Left cardiac atrium (tissue), 4 donors: ENCODE measurements at places on chromosomes 2 and 18.
A peak's percentile ranks its signal among the peaks of the same experiment; 100 is the strongest.

- peak; percentile 25 for DNase-seq
Measured at GRCh38 chr2:162113776-162114168, 38.3 kb downstream of the GCG start.

GRCh38 chr2:8502316-8502715 lies 179.5 kb upstream of the ID2 start:
- no peak for DNase-seq

DNA sequence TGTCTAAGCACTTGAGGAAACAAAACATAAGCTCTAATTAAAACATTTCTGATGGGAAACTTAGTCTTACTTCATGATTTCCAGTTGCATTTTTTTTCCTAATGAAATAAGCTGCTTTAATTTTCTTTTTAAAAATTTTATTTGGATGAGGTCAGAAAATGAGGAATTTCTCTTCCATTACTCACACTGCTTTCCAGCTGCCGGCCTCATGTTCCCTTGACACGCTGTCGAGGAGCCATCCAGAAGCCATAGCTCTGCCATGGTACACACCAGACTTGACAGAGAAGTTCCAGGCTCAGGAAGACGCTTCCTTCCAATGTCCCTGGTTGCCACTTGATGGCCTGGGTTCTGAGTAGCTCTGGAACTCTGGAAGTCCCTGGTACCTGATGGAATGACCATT lies 12.1 kb upstream of the MAPRE2 start:
- DNase-seq = peak; percentile 44

DNA sequence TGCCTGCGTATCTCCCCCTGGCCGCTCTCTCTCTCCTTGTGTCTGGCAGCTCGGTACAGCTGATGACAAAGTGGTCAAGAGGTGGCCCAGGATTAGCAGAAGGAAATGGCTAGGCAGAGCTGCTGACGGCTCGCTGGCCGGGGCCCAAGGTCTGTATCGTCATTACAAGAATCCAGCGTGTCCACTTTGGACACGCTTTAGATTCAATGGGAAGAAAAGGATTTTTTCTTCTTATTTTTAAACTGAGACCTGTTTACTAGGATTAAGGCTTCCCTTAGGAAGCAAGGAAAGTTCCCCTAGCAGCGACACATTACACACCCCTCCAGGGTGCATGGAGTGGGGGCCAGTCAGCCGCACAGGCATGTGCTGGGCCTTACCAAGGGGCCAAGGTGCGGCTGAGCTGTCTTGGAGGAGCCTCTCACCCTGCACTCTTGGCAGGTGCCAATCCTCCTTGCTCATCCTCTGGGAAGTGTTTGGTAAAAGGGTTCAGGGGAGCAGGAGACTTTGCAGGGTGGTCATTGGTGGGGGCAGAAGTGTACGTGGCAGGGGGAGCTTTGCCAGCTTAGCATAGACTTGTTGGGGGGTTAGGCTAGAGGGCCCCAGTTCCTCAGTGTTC lies 76.8 kb downstream of the POLR1A start:
- DNase-seq = peak; percentile 92

GRCh38 chr2:223760838-223761502 lies 76.4 kb downstream of the AP1S3 start:
- DNase-seq = no peak

DNA sequence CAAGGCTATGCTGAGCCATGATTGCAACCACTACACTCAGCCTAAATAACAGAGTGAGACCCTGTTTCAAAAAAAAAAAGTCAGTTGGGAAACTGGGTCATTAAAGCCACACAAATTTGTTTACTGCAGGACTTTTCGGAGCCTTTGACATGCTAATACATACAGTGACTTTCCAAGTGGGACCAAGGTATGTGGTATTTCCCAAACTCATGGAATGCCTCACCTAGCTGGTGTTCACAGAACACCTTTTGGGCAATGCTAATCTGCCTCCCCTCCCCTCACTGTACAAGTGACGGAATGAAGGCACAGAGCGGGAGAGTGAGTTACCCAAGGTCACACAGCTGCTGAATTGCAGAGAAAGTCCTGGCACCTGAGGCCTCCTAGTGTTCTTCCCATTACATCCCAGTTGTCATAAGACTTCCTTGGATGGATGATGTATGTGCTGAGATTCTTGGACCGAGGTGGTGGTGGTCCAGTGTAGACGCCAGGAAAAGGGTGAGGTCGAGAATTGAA lies 30.7 kb downstream of the ATOH8 start:
- peak; percentile 2 for DNase-seq

GRCh38 chr2:31728406-31729064 lies 147.8 kb upstream of the SRD5A2 start:
- DNase-seq = no peak

- DNase-seq = no peak
Measured at GRCh38 chr2:233817361-233817911, 36.9 kb downstream of the HJURP start.

DNA sequence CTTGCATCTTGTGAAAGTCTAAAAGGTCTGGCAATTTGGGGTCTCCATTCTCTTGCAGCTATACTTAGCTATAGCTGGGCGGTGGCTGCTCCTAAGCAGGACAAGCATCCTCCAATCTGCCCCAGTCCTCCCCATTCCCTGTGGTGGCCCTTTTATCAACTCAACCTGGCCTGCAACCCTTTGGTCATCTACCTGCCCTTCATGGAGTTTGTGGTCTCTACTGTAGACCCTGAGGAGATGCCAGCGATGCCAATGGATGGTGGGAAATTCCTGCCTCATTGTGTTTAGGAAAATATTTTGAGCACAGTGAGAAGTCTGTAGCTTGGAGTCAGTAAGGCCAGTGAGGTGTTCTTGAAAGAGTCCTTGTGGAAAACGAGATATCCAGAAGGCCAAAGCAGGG lies 143.4 kb downstream of the CAPN13 start:
- no peak for DNase-seq

DNA sequence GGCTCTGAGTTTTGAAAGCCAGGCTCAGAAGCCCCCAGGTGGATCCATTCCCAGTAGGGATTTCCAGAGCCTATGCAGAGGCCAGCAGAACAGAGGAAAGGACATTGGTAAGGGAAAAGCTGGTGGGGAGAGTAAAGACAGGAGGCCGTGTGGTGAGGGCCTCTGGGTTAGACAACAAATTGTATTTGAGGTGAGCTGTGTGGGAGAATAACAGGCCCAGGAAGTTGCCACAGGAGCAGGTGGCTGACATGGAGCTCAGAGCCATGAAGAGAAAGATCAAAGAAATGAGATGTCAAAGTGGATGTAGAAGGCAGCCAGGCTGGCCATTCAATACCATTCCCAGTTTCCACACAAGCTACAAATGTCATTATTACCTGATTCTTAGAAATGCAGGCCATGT lies 8.8 kb downstream of the BUB1 start:
- no peak for DNase-seq

- no peak for DNase-seq
Measured at GRCh38 chr2:27296481-27296880, 11.8 kb downstream of the UCN start.

DNA sequence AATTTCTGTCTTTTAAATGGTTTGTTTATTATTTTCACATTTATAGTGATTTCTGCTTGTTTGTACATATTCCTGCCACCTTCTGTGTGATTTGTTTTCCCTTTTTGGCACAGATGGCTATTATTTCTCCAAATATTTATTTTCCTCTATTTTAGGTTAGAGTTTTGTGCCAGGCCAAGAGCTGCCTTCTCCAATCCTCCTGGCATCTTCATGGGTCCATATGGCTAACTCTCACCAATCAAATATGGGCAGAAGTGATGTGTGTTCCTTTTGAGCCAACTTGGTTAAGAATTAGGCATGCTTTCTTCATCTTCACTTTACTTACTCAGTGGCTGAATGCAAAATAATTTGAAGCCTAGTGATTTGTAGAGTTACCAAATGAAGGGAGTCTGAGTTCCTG lies 697.1 kb upstream of the CELF4 start:
- DNase-seq = no peak

GRCh38 chr2:206023183-206023582 lies 62.8 kb downstream of the INO80D start:
- DNase-seq = no peak

DNA sequence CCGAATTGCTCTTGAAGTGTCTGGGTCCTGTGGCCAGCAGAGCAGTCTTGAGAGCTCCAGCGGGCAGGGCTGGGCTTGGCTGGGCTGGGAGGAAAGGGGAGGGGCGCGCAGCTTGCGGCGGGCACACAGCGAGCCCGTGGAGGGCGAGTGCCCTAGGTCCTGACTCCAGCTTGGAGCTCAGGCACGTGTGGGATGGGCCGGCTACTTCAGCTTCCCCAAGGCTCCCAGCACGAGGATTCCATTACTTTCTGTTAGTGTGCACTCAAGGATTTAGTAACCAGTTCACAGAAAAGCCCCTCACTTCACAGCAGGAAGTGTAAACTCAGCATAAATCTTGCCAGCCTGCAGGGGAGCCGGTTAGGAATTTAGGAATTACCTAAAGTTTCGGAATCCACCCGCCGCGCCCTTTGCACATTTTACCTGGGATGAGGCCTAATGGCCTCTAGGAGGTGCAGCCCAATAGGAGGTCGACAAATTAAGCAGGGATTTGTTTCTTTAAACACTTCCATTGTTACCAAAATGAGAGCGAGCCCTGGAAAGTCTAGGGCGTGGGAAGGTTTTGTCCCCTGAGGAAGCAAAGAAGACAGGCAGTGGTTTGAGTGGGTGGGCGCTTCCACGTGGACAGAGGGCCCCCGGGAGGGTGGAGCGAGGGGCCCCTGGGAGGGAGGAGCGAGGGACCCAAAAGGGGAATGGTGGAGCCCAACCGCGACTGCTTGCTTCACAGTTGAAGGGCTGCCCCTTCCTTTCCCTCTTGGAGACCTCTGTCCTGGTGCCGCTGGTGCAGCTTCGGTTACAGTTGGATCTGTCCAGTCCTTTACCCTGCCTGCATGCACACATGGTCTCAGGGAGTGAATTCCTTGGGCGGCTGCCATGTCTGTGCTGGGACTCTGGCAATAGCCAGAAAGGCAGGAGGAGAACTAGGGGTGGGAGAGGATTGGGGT lies 93.3 kb downstream of the CTAGE1 start:
- DNase-seq = peak; percentile 77

DNA sequence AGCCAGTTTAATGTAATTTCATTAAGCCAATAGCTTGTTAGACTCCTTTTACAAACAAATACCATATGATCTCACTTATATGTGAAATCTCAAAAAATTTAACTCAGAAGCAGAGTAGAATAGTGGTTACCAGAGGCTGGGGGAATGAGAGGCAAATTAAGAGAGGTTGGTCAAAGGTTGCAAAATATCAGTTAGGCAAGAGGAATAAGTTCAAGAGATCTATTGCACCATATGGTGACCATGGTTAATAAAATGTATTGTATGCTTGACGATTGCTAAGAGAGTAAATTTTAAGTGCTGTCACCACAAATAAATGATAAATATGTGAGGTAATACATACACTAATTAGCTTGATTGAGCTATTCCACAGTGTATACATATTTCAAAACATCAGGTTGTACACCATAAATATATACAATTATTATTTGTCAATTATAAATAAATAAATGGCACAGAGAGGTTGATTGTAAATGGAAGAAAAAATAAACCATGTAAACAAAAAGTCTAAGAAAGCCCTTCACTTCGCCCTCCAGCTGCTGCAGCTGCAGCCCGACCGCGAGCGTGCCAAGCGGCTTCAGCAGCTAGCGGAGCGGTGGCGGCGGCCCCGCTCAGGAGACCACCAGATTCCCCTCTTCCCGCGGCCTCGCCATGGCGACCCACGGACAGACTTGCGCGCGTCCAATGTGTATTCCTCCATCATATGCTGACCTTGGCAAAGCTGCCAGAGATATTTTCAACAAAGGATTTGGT lies 23.0 kb upstream of the ACTR2 start:
- DNase-seq = no peak

GRCh38 chr2:134583997-134584520 lies 134.7 kb downstream of the TMEM163 start:
- no peak for DNase-seq

GRCh38 chr2:154507186-154507585 lies 191.3 kb upstream of the KCNJ3 start:
- no peak for DNase-seq

DNA sequence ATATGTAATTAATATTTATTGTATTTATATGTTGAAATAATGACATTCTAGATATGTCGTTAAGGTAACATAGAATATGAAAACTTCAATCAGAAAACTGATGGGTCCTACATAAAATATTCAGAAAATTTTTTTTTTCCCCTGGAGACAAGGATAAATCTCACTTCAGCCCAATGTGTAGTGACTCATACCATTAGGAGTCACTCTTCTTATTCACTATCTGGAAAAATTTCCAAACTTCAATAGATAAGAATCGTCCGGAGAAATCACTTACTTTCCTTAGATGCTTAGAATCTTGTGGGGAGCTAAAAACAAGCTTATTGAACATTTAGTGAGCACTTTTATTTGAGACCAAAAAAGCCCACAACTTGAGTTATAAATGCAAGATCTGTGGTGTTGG lies 4.6 kb downstream of the SERPINB13 start:
- no peak for DNase-seq

- DNase-seq = no peak
Measured at GRCh38 chr2:103977668-103978067, 876.2 kb upstream of the POU3F3 start.

DNA sequence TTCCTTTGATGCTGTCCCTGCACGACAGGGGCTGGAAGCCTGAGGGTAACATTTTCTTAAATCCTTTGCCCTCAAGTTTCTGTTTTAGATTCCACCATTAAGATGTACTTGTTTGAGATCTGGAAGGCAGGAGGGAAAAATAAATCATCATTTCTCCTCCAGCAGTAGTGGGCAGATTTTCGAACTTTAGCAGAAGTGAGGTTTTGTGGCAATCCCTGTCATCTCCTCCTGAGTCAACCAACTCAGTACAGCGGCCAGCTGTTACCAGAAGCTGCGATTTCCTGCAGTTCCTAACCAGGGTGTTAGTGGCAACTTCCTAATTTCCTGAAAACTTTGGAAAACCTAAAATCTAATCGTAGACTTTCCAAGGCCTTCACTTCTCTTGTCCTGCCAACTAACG lies 517.2 kb upstream of the ACVR2A start:
- DNase-seq = no peak

GRCh38 chr2:171893196-171893823 lies 734 bp downstream of the SLC25A12 start:
- DNase-seq = no peak

DNA sequence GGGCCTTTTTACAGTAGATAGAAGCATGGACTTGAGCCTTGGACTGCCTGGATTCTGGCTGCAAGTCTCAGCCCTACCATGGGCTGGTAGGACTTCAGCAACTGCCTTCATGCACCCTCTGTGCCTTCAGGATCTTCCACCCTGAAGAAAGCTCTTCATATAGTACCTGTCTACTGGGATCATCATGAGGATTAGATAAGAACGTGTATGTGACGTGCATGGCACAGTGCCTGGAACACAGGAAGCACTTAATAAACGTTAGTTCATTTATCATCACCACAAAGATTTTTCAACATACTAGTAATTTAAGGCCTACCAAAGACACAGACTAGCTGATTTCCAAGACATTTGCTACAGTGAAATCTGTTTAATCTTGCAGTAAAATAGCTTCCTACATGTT lies 53.2 kb upstream of the ITM2C start:
- DNase-seq = no peak

- no peak for DNase-seq
Measured at GRCh38 chr2:11867926-11868325, 121.5 kb downstream of the LPIN1 start.

GRCh38 chr2:203886661-203887151 lies 19.1 kb downstream of the CTLA4 start:
- DNase-seq = no peak

GRCh38 chr2:156009293-156009692 lies 323.2 kb downstream of the NR4A2 start:
- no peak for DNase-seq

- DNase-seq = no peak
Measured at GRCh38 chr18:48050176-48050575, 119.7 kb upstream of the SMAD2 start.
